Stimulated activated CD4-positive, alpha-beta T cell treated with anti-CD3 and anti-CD28 coated beads, Interleukin-1b, Interleukin-23, amount 100 ng/mL, for 24 hours (primary cell): ENCODE measurements at places on chromosomes 2 and 18.

DNA sequence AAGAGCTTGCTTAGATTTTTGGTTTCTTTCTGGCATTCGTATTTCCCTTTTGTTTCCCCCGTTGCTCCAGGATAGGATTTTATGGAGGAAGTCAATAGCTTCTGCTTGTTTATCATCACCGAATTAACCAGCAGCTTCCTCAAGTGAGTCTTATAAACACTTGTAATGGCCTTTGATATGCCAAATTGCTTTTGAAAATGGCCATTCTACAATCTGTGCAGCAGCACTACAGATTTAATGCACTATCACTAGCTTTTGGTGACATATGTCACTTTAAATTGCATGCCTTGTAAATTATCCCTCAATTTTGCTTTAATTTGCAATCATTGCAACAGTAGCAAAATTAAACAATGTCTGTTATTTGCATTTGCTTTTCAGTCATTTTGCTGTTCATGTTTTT is 774.7 kb downstream of the METTL4 start:
- DNase-seq = no peak

GRCh38 chr18:44548291-44549221 is 132.1 kb upstream of the SETBP1 start:
- DNase-seq = no peak

DNA sequence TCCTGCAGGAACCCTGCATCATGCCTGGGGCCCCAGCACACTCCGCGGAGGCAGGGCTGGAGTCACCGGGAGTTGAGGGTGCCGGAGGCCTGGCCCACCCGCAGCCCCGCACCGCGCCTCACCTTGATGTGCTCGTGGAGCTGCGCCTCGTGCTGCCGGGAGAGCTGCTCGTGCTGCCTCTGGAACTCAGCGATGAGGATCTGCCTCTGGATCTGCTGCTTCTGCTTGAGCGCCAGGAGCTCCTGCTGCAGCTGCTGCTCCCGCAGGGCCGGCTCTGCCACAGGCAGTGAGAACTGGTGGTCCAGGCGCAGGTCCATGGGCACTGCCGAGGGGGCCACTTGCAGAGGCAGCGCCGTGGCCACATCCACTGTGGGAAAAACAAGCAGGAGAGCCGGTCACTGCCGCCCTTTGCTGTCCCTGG is 211.1 kb downstream of the HDAC4 start:
- no peak for DNase-seq

- no peak for DNase-seq
Observed at GRCh38 chr2:134083548-134083947, 170.3 kb upstream of the MGAT5 start.

DNA sequence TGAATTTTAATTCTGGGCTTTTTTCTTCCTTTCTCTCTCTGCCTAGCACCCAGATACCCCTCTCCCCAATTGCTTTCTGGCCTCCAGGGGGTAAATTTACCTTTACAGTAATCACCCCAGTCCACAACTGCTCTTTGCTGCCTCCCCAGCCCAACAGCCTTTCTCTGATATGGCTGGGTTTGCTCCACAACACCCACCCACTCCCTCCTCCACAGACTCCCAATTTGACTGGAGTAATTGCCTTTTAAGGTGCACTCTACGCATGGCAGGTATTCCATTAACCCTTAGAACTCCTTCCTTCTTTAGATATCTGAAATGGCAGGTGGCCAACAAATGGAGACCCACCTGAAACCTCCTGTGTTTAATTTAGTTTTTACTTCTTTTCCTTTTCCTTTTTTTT is 3.6 kb downstream of the CELF4 start:
- no peak for DNase-seq

GRCh38 chr2:196719110-196719872 is 79.8 kb downstream of the CCDC150 start:
- DNase-seq = no peak

DNA sequence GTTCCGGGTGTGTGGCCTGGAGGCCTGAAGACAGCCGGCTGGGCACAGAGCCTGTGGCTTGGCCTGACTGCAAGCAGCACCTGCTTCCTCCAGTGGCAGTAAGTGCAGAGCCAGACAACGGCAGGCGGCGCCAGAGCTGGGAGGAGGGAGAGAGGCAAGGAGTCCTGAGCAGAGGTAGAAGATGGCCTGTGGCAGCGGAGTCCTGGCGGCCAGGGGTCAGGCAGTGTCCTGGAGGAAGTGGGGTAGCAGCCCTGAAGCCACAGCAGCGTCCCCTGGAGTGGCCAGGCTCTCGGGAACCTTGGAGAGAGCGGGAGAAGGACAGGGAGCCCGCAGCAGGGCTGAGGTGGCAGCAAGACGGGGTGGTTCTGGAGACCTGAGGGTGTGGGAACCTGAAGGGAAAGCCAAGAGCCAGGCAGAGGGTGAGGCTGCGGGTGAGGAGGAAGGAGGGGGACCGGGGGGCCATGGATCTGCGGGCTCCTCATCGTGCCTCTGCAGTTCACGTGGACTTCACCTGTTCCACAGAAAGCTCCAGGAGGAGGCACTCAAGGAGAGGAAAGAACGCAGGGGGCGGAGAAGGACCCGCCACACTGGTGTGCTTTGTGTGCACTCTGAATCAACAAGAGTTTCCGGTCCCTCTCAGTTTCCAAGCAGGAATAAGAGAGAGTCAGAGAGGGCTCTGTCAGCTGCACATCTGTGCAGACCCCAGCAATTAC is 85.9 kb downstream of the USP40 start:
- no peak for DNase-seq

- DNase-seq = no peak
Observed at GRCh38 chr2:216183462-216183861, 74.3 kb downstream of the XRCC5 start.

DNA sequence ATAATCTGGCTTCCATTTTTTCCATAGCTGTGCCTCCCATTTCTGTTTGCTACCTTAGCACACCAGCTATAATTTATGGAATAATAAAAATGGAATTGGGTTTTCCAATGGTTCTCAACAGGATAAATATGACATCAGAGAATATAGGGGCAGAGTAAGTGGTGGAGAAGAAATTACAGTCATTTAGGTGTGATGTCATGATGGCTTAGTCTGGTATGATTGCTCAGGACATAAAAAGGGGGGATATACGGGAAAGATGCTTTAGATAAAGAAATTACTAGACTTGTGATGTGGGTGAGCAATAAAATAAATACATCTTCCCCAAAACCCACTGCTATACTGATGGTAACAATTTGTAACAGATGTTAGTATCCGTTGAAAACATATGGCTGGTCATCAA is 21.6 kb upstream of the KIF5C start:
- DNase-seq = no peak

DNA sequence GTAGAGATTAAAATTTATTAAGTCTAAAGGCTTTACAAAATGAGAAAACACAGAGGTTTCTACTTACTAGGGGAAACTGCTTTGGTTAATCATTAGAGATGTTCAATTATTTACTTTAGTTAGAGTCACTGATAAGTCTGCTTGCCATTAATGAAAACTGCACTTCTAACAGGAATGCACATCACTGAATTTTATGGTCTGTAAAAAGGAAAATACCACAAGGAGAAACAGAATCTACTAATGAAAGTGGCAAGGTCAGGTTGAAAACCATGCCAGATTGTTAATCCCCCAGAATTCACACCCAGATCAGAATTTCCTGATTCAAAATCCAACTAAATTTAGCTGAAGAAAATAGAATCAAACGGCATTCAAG is 90.5 kb upstream of the GRB14 start:
- no peak for DNase-seq

- no peak for DNase-seq
Observed at GRCh38 chr2:71505086-71505769, 51.9 kb downstream of the DYSF start.

- no peak for DNase-seq
Observed at GRCh38 chr2:203659331-203660049, 46.9 kb upstream of the CD28 start.
